Kidney capillary endothelial cell (primary cell): ENCODE measurements at places on chromosomes 2 and 18.
A peak's percentile ranks its signal among the peaks of the same experiment; 100 is the strongest.

DNA sequence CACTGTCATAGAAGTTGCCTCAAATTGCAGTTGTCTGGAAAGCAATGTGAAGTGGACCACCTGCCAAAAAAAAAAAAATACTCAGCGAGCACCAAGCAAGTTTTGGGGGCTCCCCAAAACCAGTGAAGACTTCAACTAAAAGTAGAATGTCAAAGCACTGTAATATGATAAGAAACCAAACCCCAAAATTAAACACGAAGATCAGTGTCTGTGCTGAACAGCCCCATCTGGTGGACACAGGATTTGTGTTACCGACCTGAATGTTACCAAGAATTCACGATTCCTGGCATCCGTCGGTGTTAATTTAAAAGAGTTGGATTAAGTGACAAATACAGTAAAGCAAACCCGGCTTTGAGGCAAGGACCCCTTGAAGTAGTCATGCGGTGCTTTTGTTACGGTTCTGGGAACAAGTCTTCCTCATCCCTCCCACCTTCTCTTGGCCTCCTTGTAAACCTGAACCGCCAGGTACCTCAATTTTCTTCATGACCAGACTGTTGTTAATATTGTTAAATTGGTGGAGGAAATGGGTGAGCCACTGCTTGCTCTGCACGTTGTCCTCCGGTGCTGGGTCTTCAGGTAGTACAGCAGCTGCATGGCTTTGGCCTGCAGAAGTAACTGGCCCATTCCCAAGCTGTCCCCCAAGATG, 31.3 kb upstream of the SSB start:
- peak; percentile 59 for DNase-seq

DNA sequence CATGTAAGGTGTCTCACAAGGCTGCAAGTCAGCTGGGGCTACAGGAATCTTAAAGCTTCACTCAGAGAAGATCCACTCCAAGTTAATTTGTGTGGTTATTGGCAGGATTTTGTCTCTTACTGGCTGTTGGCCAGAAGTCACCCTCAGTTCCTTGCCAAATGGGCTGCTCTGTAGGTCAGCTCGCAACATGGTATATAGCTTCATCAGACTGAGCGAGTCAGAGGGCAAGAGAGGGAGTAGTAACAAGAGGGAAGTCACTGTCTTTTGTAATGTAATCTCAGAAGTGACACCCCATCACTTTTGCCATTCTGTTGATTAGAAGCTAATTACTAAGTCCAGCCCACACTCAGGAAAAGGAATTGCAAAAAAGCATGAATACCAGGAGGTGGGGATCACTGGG, 119.5 kb downstream of the LRRTM1 start:
- no peak for DNase-seq

GRCh38 chr18:78904179-78904531, 75.5 kb upstream of the SALL3 start:
- no peak for DNase-seq

GRCh38 chr2:240258685-240259084, 118.2 kb upstream of the OTOS start:
- DNase-seq, result no peak

DNA sequence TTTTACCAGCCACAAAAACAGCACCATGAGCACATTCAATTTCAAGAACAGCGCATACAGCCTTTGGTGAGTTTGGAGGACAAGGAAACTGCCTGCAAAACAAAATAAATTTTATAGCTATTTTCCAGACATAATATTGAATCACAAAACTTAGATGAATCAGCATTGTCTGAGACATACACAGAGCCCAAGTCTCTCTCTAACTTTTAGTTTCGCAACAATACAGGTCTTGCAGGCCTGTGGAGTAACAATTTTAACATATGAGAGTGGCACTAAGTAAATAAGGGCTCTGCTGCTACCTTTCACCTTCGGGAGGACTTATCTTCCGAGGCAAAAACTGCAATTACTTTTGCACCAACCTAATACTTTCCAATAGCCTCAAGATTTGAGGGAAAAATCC, 56.1 kb upstream of the PEX13 start:
- no peak for DNase-seq

DNA sequence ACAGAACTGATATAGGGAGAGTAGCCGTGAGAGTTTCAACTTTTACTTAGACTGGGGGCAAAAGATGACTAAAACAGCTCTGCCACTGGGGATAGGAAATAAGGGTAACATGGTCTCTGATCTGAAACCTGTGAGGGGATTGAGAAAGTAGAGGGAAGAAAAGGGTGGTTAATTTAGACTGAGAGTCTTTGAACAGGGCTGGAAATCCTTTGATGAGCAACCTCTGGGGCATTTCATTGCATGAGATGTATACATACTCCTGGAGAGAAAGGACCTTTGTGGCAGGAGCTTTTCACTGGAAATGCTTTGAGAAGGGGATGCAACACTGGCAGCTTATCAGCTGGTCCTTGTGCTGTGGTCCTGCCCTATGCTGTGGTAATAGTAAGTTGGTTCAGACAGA, 9.4 kb downstream of the GALNT1 start:
- no peak for DNase-seq

DNA sequence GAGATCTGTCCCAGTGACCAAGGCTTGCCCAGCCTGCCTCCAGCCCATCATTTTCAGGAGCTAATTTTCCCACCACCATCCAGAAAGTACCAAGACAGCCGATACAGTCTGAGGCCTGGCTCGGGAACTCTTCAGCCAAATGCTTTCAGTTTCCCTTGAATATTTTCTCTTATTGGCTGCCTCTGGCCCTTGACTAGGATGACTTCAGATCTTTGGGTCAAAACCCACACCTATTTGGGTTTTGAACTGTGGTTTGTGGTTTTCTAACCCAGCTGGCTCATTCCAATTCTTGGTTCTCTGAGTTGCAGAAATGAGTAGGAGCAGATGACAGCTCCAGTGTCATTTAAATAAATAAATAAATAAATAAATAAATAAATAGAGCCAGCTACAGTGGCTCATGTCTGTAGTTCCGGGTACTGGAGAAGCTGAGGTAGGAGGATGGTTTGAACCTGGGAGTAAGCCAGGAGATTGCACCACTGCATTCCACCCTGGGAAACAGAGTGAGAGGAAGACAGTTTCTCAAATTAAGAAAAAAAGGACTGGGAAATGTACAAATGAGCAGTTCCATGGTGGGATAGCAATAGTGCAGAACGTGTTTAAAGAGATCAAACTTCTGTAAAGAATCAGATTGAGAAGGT, 465.0 kb upstream of the SOX11 start:
- no peak for DNase-seq

DNA sequence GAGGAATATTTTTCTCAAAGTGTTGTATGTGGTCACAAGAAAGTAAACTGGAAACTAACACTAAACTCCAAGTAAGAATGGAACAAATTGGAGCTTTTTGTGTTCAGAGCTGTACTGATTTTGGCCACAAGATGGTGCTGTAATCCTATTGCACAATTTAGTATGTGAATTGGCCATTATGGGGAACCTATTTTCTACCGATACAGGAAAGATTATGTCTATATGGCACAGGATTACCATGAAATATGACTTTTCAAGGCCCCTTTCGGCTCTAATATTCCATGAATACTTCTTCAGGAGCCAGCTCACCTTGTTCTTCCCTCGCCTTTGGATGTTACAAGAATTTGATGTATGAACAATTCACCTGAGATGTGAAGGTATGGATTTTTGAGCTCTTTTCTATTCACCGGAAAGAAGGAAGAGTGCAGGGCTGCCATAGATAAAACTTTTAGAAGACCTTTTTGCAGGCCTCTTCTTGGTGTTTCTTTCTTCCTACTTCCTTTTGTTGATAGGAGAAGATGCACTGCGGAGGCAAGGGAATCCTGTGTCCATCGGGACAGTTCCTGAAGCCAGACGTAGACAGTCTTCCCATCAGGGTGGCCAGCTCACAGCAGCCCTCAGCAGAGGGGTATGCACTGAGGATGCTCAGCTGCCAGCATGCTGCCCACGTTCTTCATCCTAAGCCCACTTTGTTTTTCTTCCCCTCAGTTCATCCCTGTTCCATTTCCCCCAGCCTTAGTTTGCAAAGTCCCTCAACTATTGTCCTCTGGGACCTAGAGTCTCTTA, 13.3 kb downstream of the MRPL44 start:
- DNase-seq, result no peak
